ENCODE measurements at places on chromosomes 2 and 18.

DNA sequence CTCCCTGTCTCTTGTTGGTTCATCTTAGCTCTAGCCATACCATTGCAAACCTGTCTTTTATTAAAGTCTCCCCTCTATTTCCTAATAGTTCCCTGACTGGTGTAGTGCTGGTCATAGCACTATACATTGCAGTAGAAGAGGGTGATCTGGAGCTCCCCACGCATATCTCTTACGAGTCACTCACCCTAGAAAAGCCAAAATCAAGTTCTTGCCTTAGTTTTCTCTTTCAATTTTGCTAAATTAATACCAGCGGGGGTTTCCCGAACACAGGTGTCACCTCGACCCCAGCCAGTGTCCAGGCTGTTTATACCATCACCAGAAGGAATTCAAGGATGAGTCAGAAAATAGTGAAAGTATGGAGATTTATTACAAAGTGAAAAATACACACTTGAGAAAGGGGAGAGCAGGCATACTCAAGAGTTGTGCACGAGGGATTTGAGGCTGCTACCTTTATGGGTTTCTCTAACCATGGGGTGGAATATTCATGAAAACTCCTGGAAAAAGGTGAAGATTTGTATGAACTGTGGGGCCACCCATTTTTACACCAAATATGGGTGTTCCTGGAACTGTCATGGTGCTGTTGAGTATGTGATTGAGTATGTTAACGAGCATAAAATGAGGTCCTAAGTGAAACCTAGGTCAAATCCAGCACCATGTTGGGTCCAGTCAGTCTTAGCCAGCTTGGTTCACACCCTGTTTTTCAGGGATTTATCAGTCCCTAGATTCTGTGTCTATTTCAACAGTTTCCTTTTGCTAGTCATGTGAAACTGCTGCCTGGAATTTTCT is 20.2 kb downstream of the PROKR1 start:
- no peak for DNase-seq

- no peak for DNase-seq
These were observed at the start of gene TOGARAM2 for GRCh38 chr2:28981016-28981441. Gene TOGARAM2 (plus strand): TSS chr2:28981298. CDS start chr2:28994835, 13,537 bp downstream.

DNA sequence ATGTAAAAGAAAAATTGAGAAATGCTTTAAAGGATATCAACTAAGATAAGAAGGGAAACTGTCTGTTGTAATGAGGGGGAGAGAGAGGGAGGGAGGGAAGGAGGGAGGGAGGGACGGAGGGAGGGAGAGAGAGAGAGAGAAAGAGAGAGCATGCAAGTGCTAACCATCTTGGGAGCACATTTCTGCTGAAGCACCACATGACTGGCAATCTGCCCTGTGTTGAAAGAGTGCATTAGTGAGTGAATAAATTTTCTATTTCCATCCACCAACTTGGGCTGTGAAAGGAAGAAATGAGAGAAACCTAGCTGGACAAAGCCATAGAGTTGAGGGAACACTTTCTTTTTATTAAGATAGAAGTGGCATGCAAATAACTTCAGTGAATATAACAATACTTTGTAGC is 110.7 kb downstream of the TMX3 start:
- no peak for DNase-seq

- DNase-seq, result no peak
These were observed 77.0 kb upstream of the CERS6 start for GRCh38 chr2:168378960-168379669.

Data from dorsolateral prefrontal cortex (tissue), 122 donors.